ENCODE measurements at places on chromosomes 4 and X. TPM values are rescaled to one million over a fixed set of nuclear protein-coding genes. Genes with fewer than 3 reads are reported as not detected.

- DNase-seq, result peak; percentile 16
- no peak overlapping the region for H3K27ac ChIP-seq
- no peaks in the 10 kb centered on the region for H3K36me3 ChIP-seq
- H3K4me1 ChIP-seq, result peaks cover 26% of the 10 kb centered on the region
- no peak overlapping the region for H3K4me3 ChIP-seq
- peaks cover 5% of the 10 kb centered on the region for H3K27me3 ChIP-seq
Measured at GRCh38 chr4:7155590-7156071, 36.7 kb upstream of the SORCS2 start.

GRCh38 chrX:20529301-20529700, 262.6 kb upstream of the RPS6KA3 start:
- H3K4me3 ChIP-seq, result no peak overlapping the region
- no peak for DNase-seq
- H3K27me3 ChIP-seq, result peaks cover 2% of the 10 kb centered on the region
- no peaks in the 10 kb centered on the region for H3K36me3 ChIP-seq

DNA sequence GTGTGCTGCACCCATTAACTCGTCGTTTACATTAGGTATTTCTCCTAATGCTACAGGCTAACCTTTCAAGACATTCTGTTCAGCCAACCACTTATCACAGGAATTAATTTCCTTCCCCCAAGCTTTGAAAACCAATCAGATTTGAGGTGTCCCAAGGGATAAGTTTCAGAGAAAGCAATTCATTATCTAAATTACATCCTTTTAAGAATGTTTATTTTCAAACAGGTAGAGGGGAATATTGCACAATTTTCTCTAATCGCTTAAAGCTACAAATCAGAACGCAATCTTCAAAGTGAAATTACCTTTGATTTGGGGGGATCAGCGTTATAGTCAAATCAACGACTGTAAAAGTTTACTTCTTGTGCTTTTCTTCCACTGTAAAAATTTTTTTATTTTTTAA, 1.6 kb downstream of the CLOCK start:
- peaks cover 12% of the 10 kb centered on the region for H3K4me1 ChIP-seq
- peak overlapping the region; percentile 79 for H3K4me3 ChIP-seq
- no peak overlapping the region for H3K27ac ChIP-seq
- H3K27me3 ChIP-seq, result peaks cover 7% of the 10 kb centered on the region

DNA sequence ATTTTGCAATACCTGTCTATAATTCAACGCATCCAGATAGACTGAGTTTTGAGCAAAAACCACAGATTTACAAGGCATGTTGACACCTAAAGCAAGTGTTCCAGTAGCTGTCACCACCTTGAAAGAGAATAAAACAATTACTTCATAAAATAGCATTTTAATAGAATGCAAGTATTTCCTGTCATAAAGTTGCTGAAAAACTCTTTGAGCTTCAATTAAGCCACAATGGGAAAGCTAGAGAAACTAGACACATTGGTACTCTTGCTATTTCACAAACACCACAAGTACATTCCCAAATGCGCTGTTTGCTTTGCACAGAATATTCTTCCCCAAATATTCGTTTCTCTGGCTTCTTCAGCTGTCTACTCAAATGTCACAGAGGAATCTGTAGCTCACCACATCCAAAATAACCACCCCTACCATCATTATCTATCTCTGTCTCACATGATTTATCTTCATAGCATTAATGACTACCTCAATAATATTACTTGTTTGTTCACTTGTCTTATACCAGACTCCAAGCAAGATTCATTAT, 70.3 kb downstream of the DDX60 start:
- no peaks in the 10 kb centered on the region for H3K4me1 ChIP-seq
- H3K36me3 ChIP-seq, result no peaks in the 10 kb centered on the region
- no peak overlapping the region for H3K4me3 ChIP-seq
- H3K27me3 ChIP-seq, result no peaks in the 10 kb centered on the region

DNA sequence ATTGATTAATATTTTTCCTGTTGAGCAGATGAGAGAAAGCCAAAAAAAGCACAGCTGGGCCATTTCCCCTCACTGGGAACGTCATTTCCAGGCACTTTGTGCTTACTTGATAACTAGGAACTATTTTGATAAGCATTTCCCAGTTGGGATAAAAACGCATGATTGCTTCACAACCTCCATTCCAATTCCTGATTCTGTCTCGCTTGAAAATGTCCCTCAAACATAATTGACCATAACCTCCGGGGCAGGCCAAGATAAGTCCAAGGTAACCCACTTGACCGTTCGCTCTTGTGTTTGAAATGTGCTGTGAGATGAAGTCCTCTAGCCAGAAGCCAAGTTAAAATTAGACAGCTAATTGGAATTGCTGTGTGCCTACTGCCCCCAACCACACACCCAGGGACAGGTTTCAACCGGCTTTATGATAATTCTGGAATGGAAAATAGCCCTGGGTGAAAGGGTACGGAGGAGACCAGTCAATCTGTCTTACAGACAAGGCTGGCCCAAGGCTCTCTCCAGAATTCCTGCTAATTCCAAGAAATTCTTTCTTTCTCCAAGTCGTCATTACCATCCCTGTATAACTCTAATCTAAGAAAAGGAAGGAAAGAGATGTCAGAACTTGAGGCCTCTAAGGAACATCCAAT, 137.1 kb downstream of the MID1 start:
- H3K27me3 ChIP-seq, result no peaks in the 10 kb centered on the region
- H3K36me3 ChIP-seq, result no peaks in the 10 kb centered on the region
- no peak overlapping the region for H3K27ac ChIP-seq
- peaks cover 2% of the 10 kb centered on the region for H3K4me1 ChIP-seq

DNA sequence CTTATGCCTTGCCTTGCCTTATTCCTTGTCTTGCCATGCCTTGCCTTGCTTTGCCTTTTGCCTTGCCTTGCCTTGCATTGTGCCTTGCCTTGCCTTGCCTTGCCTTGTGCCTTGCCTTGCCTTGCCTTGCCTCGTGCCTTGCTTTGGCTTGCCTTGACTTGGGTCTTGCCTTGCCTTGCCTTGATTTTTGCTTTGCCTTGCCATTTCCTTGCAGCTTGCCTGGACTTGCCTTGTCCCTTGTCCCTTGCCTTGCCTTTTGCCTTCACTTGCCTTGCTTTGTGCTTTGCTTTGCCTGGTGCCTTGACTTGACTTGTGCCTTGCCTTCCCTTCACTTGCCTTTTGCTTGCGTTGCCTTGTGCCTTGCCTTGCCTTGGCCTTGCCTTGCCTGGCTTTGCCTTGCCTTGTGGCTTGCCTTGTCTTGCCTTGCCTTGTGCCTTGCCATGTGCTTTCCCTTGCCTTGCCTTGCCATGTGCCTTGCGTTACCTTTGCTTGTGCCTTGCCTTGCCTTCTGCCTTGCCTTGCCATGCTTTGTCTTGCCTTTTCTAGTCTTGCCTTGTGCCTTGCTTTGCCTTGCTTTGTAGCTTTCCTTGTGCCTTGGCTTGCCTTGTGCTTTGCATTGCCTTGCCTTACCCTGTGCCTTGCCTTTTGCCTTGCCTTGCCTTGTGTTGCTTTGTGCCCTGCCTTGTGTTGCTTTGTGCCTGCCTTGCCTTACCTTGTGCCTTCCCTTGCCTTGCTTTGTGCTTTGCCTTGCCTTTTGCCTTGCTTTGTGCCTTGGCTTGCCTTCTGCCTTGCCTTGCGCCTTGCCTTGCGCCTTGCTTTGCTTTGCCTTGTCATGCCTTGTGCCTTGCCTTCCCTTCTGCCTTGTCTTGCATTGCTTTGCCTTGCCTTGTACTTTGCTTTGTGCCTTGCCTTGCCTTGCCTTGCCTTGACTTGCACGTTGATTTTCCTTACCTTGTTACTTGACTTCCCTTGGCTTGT, 92.8 kb downstream of the TAB3 start:
- no peak overlapping the region for H3K4me3 ChIP-seq
- H3K27me3 ChIP-seq, result peaks cover 4% of the 10 kb centered on the region
- H3K4me1 ChIP-seq, result no peaks in the 10 kb centered on the region
- H3K36me3 ChIP-seq, result no peaks in the 10 kb centered on the region
- DNase-seq, result no peak
- H3K27ac ChIP-seq, result no peak overlapping the region

DNA sequence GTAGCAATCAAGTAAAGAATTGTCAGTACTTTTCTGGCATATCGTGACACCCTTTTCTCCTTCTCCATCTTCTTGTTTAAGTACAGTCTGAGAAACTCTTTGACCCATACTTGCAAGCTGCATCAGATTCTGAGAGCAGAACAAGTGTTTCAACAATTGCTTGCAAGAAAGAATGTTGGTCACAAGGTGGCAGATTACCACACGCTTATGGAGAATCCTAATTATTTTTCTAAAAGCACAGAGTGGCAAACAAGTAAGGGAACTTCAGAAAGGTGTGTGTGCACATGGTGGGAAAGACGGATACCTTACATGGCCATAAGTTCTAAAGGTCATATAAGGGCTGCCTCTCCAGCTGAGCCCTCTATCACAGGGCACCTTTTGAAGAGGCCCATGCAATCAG, 136.4 kb upstream of the FGF13 start:
- H3K4me1 ChIP-seq, result no peaks in the 10 kb centered on the region
- no peaks in the 10 kb centered on the region for H3K36me3 ChIP-seq
- DNase-seq, result no peak
- no peaks in the 10 kb centered on the region for H3K27me3 ChIP-seq

- H3K27ac ChIP-seq, result no peak overlapping the region
- DNase-seq, result no peak
- H3K4me1 ChIP-seq, result no peaks in the 10 kb centered on the region
Measured at GRCh38 chr4:94764069-94764468, 6.3 kb downstream of the BMPR1B start.

DNA sequence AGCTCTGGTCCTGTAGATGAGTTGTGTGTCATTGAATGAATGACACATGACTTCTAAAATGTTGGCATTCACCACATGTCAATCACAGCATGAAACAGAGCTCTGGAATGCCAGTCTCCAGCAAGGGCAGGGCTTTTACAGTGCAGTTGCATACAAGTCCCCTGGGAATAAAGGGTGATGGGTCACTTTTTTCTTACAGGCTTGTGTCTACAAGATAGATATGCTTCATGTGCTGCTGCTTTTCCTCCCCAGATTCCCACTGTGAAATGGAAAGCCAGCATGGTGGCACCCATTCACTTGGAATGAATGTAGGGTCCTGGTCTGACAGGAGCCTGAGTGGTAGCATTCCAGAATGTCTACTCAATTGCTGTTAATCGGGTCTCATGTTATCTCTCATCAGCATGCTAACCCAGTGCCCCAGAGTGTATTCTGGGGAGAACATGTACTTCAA, 159.1 kb upstream of the KIT start:
- no peaks in the 10 kb centered on the region for H3K36me3 ChIP-seq
- H3K27me3 ChIP-seq, result peaks cover 6% of the 10 kb centered on the region
- no peak for DNase-seq
- H3K4me3 ChIP-seq, result no peak overlapping the region
- no peak overlapping the region for H3K27ac ChIP-seq

- DNase-seq, result no peak
- no peaks in the 10 kb centered on the region for H3K36me3 ChIP-seq
- H3K4me1 ChIP-seq, result no peaks in the 10 kb centered on the region
- no peak overlapping the region for H3K27ac ChIP-seq
- H3K27me3 ChIP-seq, result no peaks in the 10 kb centered on the region
Measured at GRCh38 chr4:174318829-174319764, 35.4 kb downstream of the CEP44 start.

- no peak overlapping the region for H3K27ac ChIP-seq
- H3K4me1 ChIP-seq, result no peaks in the 10 kb centered on the region
- no peak overlapping the region for H3K4me3 ChIP-seq
Measured at GRCh38 chr4:46594661-46595060, 204.7 kb upstream of the GABRA2 start.

GRCh38 chr4:66636349-66636748, 909.0 kb downstream of the CENPC start:
- H3K4me1 ChIP-seq, result peaks cover 7% of the 10 kb centered on the region
- no peaks in the 10 kb centered on the region for H3K27me3 ChIP-seq

DNA sequence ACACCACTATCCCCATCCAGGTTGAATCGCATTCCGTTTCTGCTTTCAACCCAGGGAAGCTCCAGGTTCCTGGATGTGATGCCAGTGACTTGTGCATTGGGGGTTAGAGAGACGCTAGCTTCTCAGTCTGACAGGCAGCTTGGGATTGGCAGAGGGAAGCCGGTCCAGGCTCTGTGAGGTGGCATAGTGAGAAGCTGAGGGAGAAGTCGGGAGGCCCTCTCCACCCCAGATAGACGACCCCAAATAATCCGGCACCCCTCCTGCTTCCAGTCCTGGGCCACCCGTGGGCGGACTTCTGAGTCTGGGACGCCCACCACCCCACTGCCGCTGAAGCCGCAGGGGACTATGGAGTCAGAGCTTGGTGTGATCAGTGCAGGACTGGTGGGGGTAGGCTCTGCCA, 7.4 kb downstream of the MAGEA4 start:
- H3K27me3 ChIP-seq, result no peaks in the 10 kb centered on the region
- H3K4me1 ChIP-seq, result no peaks in the 10 kb centered on the region
- H3K36me3 ChIP-seq, result no peaks in the 10 kb centered on the region
- DNase-seq, result no peak
- H3K4me3 ChIP-seq, result no peak overlapping the region

DNA sequence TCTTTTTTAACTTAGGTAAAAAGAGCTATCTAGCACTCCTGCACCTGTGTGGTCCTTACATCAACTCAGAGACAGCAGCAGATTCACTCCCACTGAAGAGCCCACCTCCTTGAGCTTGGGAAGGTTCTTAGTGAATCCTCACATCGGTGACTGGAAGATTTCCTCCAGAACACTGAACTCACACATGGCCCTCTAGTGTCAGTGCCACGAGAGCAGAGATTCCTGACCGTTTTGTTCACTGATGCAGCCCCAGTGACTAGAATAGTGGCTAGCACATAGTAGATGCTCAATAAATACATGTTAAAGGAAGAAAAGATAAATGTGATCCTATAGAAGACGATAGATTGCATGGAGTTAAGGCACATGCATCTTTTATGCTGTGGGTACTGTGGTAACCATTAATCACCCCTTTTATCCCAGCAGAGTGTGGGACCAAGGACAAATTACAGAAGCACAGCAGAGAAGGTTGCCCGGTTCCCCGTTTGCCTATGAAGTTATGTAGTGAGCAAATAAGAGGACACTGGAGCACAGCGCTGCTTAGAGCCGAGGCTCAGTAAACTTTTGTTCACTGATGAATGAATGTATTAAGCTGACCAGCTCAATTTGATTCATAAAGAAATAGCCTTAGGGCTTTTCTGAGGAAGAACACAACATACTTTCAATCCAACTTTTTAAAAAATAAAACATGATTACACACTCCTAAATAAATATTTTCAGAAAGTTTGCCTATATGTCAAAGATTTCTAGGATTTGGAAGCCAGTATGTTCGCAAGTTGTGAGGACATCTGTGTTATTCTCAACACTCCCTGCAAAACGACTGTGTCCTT, 8.7 kb downstream of the GASK1B start:
- DNase-seq, result no peak
- no peaks in the 10 kb centered on the region for H3K36me3 ChIP-seq

DNA sequence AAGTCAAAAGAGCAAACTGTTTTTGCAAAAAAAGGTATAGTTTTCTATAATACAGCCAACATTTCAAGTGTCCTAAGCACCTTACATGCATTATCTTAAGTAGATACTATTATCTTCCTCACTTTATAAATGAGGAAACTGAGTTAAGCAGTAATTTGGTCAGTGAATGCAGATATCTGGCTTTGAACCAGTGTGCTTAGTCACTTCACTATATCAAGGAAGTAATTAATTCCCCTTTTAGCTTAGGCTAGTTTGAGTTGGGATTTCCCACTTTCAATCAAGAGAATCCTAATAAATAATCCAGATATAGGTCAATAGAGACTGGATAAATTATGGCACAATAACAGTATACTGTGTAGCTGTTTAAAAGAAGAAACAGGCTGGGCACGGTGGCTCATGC, 14.8 kb downstream of the SPINK2 start:
- H3K4me1 ChIP-seq, result no peaks in the 10 kb centered on the region
- no peak for DNase-seq

The GAGE2A gene
- total RNA-seq, result not detected

The NAT8L gene
- total RNA-seq, result 8.3 TPM

The NPY5R gene
- total RNA-seq, result not detected

The TRAPPC11 gene
- total RNA-seq, result 56.2 TPM

The SUPT20HL2 gene
- 0.22 TPM for total RNA-seq

The STPG2 gene
- total RNA-seq, result 0.66 TPM

The TEX13D gene
- not detected for total RNA-seq

The ADH1C gene
- not detected for total RNA-seq

Measured in glutamatergic neuron (in vitro differentiated cells).